ENCODE measurements at places on chromosomes 7 and 10.

- DNase-seq = no peak
Observed at GRCh38 chr10:132595021-132595420, 57.4 kb downstream of the INPP5A start.

DNA sequence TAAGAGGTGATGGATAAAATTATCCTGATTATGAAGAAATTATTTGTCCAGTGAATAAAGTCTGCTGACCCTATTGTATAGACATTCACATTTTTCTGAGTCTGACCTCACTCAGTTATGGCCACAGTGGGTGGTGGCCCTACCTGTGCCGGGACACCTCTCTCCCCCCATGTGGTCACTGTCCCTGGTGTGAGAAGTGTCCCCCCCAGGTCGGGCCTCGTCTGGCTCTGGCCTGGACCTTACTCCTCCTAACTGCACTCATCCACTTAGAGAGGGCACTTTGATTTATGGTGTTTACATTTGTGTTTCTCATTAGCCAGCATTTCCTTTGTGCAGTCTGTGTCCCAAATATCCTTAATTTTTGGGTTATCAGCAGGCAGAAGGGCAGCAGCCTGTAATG is 59.6 kb upstream of the ZNF32 start:
- no peak for DNase-seq

- no peak for DNase-seq
Observed at GRCh38 chr10:100007231-100008141, 2.3 kb downstream of the DNMBP start.

GRCh38 chr7:127736511-127736910 is 84.5 kb downstream of the SND1 start:
- DNase-seq = no peak

GRCh38 chr10:79054203-79055099 is 14.3 kb upstream of the ZMIZ1 start:
- no peak for DNase-seq

DNA sequence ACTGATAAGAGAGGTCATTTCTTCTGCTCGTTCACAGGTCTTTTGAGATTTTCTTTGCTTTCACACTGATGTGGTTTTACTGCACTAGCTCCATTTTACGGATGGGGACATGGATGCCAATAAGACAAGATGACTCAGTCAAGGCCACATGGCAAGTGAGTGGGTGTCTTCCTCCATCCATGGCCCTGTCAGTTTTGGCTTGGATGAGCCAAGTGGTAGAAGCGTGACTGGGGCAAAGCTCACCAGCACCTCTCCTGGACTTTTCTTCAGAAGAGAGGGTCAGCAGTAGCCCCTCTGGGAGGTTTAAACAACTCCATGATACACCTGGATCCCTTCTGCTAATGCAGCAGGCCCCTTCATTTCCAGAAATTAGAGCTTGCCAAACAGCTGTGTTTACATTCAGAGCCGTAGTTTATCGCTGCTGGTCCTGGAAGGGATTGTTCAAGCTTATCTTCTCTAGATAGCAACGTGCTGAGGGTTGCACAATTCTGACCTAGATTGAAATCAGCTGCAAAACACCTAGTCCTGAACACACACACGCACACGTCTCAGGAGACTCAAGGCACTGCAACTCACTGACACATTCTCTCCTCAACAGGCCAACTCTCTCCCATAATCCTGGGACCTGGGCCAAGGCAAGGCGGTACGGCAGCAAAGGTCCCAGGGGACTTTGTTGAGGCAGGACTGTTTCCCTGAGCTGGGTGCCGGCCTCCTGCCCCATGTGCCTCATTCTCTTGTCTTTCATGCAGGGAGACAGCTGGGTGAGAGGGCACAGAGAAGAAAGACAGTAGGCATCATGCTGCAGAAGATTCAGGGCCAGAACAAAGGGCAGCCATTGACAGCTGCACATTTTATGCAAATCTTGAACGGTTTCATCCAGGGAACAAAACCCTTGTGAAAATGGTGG is 14.2 kb upstream of the PDCD4 start:
- peak; percentile 55 for DNase-seq

GRCh38 chr7:151793991-151794507 is 82.9 kb downstream of the PRKAG2 start:
- DNase-seq = no peak

DNA sequence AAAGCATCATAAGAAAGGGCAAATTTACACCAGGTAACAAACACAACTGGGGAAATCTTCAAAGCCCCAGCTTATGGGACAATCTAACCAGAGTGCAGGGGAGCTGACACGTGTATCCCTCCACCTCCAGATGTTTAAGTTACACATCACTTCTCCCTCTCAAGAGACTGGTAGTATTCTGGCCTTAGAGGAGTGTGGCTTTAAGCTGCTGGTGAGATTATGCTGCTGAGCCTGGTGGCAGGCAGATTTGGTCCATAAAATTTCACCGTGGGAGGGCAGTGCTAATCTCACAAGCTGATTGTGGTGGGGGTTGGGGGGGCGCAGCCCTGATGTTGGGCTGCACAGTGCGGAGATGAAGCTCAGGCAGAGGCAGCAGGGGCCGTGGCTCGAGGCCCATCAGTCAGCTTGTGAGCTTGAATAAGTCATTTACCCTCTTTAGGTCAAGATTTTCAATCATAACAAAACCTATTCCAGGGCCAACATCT is 431.0 kb upstream of the GALNT17 start:
- DNase-seq = no peak

- no peak for DNase-seq
Observed at GRCh38 chr10:85643171-85643844, 723.3 kb downstream of the GRID1 start.

- no peak for DNase-seq
Observed at GRCh38 chr7:138006106-138006505, 4.2 kb upstream of the CREB3L2 start.

- DNase-seq = no peak
Observed at GRCh38 chr10:21194510-21194993, 297.4 kb upstream of the NEBL start.

DNA sequence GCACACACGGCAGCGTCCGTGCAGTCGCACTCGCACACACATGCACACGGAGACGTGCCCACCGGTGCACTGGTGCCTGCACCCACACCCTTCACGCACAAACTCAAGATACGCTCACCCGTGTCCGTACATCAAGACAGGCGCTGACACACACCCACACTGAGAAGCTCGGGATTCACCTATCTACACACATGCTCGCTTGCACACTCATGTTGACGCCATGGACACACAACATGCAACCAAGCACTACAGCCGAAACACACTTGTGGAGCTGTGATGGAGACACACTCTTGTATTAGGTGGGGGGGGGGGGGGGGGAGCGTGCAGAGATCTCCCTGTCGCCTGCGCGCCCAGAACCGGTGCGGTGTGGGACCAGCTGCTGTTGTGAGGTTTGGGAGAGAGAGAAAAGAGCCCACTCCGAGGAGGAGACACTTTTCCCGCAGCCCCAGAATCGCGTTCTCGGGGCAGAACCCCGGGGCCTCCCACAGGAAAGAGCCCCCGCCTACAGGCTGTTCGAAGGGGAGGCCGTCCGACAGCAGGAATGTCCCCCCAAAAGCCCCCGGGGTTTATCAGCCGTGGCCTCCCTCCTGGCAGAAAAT is 605 bp upstream of the NFKB2 start:
- DNase-seq = no peak

- DNase-seq = no peak
Observed at GRCh38 chr7:46363688-46364087, 442.6 kb upstream of the IGFBP3 start.

DNA sequence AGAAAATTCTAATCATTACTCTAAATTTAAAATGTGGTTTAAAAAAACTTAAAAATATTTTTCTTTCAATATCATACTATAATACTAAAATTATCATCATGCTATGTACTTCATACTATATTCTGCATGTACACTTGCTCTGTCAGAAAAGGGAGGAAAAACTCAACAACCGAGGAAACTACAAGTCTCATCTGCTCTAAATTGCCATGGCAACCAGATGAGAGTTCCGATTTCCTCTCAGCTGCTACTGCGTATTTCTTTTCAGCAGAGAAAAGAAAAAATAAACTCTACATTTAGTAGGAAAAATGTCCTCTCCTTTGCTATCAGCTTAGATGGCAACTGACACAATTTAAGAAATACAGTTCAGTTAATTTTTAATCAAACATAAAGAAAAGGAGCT is 178.9 kb downstream of the SRPK2 start:
- no peak for DNase-seq

DNA sequence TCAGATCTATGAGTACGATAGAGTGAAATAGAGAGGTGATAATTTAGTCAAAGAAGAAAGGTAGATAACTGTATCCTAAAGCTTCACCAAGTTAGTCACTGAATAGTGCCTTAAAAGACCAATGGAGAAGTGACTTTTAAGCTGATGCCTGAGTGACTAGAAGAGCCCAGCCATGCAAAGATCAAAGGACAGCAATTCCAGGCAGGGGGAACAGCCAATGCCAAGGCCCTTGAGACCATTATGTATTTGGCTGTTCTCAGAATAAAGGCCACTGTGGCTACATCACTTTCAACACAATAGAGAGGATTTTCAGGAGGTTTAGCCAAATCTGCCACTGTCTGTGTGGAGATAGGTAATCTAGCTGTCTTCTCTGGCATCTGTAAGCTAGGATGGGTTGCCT is 17.8 kb downstream of the HDAC9 start:
- DNase-seq = no peak

DNA sequence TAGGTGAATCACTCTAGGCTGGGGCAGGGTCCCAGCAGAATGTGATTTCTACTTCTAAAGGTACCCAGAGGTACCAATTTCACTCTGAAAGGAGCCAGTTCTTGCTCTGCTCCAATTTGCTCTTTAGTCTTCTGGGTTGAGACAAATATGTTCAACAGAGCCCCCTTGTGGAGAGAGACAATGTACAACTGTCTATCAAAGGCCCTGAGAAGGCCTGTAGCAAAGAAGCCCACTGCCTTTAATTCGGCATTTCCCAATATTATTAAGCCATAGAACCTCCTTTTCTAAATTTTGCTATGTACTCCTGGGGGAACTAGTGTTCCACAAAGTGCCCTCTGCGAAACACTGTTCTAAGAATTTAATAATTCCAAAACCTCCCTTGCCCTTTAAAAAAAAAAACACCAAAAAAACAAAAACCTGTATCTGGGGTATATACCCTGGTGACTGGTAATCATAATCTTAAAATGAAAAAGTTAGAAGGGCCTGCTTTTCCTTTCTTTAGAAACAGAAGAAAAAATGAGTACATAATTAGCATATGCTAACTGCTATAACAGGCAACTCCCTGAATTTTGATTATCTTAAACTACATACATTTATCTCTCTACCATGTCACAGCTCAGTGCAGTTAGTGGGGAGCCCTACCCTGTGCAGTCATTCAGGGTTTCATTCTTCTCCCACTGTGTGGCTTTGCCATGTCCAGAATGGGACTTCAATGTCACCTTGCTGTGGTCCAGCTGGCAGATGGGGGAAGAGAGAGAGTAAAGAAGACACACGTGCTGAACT is 160.9 kb upstream of the BMPER start:
- no peak for DNase-seq

GRCh38 chr10:99742701-99743100 is 10.7 kb downstream of the CUTC start:
- no peak for DNase-seq

DNA sequence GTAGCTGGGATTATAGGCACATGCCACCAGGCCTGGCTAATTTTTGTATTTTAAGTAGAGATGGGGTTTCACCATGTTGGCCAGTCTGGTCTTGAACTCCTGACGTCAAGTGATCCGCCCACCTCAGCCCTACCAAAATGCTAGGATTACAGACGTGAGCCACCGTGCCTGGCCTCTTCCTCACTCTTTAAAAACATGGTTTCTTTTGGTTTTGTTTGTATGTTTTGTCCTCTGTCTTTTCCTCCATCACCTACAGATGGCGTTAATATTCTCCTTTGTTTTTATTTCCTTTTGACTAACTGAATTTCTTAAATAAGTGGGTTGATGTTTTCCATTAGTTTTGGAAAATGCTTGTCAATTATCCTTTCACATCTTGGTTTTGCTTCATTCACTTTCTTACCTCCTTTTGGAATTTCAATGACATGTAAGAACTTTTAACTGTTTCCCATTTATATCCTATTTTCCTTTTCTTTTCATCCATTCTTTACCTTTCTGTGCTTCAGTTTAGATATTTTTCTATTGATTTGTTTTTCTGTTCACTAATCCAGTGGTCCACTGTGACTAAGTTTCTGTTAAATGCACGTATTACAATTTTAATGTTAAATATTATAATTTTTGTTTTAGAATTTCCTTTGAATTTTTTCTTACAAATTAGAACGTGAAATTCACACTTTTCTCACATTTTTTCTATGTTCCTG is 104.1 kb downstream of the ZNF467 start:
- no peak for DNase-seq

DNA sequence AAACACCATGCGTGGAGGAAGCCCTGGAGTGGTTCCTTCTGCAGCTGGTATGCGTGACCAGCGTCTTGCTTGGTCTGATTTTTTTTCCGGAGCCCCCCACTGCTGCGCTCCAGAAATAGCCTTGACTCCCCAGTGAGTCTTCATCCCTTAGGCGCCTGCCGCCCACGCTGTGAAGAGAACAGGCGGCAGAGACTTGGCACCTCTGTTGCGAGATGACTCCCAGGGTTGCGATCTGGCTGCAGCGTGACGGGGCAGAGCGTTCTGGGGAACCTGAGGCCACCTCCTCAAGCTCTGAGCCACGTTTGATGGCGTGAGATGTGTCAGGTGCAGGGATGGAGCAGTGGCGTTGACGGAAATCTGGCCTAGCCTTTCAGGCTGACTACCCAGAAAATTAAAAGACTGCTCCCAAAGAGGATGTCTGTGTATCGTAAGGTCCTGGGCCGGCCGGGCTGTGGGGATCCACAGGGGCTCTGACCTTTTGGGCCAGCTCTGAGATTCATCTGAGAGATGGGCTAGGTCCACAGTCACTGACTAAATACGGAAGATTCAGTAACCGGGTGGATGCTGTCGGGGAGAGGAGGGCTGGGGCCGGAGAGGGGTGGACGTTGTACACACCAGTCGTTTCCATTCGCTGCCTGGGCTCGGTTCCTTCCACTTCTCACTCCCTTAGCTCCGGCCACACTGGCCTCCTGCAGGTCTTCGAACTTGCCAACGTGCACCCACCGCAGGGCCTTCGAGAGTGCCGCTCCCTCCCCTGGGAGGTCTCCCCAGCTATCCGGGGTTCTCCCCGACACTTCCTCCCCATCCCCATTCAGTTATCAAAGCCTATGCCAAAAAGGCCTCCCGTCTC is 33.8 kb downstream of the PFKFB3 start:
- peak; percentile 60 for DNase-seq

DNA sequence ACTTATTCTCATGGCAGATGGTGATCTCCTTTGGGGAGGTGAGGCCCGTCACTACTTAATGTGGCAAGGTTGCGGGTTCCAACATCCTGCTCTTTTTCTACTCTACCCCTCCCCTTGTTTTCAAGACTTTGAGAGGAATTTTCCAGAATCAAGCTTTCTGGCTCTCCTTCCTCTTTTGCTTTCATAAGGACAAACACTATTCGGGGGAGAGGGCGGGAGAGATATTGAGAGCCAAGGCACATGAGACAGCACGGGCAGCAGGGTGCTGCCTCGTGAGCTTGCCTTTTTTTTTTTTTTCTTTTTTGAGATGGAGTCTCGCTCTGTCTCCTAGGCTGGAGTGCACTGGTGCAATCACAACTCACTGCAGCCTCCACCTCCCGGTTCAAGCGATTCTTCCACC is 6.9 kb upstream of the PFKFB3 start:
- DNase-seq = no peak

GRCh38 chr10:59829024-59829423 is 75.8 kb upstream of the MRLN start:
- DNase-seq = no peak

Measured in islet precursor cell (in vitro differentiated cells).